Erythroblast (primary cell): ENCODE measurements at places on chromosomes 2 and 18.
A peak's percentile ranks its signal among the peaks of the same experiment; 100 is the strongest.

DNA sequence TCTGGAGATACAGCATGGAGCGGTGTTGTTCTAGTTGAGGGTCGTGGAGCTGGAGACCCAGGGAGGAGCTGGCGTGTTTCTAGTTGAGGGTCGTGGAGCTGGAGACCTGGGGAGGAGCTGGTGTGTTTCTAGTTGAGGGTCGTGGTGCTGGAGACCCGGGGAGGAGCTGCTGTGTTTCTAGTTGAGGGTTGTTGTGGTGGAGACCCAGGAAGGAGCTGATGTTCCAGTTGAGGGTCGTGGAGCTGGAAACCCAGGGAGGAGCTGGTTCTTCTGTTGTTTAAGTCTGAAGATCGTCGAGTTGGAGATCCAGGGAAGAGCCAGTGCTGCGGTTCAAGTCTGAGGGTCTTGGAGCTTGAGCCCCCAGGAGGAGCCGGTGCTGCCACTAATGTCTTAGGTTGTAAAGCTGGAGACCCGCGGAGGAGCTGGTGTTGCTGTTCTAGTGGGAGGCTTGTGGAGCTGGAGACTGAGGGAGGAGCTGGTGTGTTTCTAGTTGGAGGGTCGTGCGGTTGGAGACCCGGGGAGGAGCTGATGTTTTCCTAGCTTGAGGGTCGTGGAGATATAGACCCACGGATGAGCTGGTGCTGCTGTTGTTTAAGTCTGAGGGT, 155.3 kb downstream of the RTP5 start:
- no peak for DNase-seq

DNA sequence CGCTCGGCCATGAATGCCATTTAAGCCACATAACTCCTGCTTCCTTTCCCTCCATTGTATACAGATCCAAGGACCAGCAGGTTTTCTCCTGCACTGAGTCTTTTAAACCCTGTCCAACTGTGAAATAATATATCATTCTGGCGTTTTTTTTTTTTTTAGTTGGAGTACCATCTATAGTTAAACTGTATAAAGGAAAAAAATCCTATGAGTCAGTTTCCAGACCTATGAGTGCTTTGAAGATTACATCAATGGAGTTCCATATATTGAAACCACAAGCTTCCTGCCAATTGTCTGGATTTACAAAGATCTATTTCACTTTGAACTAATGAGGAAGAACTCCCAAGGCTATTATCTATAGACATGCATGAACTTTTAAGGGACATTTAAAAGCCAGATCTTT, 2.4 kb upstream of the MALT1 start:
- no peak for DNase-seq

- DNase-seq = no peak
Measured at GRCh38 chr18:10927286-10927992, 221.9 kb downstream of the PIEZO2 start.

GRCh38 chr18:9380101-9380500, 45.5 kb downstream of the TWSG1 start:
- no peak for DNase-seq

DNA sequence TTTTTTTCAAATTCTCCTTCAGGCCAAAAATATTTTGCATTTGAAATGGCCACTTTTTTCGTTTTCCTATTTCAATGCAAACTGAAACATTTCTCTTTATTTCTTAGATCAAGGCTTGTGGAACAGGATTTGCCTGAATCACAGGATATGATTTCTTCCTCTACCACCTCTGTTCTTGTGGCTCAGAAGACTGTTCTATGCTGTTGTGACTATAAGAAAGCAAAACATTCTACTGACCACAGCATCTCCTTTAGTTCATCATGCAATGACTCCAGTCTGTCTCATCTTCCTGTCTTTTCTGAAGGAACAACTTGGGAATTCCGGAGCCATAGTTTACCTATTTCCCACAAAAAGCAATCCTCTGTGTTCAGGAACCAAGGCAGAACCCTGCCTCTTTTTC, 16.2 kb upstream of the ZNF512 start:
- no peak for DNase-seq

GRCh38 chr2:190791347-190791975, 89.2 kb upstream of the GLS start:
- DNase-seq = no peak

DNA sequence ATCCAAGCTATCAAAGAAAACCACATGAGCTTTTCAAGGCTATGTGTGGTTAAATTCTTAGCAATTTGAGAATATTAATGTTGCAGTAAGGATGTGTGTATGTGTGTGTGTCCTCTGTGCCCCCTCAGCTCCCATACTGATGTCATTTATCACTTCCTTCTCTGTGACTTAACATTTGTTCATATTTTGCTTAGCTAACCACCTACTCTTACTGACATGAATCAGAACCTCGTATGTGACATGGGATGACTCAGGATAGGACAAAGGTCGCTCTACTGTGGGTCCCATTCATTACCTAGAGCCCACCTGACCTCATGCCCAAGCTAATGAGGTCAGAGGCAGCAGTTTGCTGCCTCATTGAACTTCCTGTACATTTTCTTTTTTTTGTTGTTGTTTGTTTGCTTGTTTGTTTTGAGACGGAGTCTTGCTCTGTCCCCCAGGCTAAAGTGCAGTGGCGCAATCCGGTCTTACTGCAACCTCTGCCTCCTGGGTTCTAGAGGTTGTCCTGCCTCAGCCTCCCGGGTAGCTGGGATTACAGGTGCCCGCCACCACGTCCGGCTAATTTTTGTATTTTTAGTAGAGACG, 36.3 kb downstream of the MOGAT1 start:
- no peak for DNase-seq

DNA sequence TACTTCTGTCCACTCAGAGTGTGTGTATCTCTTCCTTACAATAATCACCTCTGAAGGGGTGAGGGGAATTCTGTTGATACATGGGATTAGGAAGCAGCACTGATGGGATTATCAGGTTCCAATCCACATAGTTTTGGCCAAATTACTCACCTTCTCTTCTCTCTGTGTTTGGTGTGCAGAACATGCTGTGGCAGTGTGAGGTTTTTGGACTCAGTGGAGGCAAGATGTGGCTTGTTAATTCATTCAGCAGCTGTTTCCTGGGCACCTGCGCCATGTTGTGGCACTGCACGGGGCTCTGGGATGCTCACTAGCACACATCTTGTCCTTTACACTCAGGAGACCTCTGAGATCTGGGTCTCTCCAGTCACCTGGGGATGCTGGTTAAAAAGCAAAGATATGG, 350.3 kb upstream of the HS6ST1 start:
- no peak for DNase-seq

DNA sequence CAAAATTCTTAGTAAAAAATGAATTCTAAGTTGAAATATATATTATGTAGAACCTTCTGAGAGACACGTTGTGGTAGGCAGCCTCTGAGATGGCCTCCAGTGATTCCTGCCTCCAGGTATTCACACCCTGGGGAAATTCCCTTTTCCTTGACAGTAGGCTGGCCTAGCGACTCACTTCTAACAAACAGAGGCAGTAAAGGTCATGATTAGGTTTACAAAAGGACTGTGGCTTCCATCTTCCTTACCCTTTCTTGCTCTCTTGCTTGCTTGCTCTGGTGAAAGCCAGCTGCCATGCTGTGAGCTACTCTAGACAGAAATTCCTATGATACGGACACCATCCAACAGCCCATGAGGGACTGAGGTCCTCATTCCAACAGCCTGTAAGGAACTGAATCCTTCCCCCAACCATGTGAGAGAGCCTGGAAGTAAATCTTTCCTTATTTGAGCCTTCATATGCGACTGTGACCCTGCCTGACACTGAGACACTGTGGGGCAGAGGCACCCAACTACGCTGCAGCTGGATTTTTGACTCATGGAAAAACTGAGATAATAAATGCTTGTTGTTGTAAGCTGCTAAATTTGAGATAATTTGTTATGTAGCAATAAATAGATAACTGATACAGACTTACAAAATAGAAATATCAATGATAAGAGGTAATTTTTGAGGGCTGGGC, 32.7 kb upstream of the SERTAD2 start:
- no peak for DNase-seq

- DNase-seq = peak; percentile 76
Measured at GRCh38 chr2:230849633-230850357, 14.9 kb upstream of the ITM2C start.

DNA sequence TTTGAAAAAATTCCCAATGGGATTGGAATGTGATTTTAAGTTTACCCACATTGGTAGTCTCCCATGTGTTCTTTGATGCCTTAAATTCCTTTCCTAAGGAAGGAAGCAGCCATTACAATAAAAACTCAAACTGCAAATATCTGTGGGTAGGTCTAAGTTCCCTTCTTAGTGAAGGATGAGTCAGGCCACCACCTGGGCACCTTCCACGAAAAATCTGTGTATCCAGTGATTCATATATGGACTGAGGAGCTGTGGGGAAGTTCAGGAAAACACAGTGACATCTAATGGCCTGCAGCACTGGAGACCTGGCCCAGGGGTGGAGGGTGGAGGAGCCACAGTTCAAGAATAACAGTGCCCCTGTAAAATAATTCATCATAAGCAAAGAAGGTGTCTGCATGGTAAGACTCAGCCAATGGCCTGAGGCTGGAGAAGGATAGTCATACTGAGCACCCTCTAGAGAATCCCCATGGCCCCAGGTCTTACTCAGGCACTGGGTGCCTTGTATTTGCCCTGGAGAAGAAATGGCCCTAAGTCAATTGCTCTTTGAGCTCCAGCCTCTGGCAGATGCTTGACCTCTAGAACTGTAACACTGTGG, 248.6 kb downstream of the SP3 start:
- DNase-seq = no peak
